ENCODE measurements at places on chromosomes 16 and 17. TPM values are rescaled to one million over a fixed set of nuclear protein-coding genes. Genes with fewer than 3 reads are reported as not detected.

- no peak for DNase-seq
Measured at GRCh38 chr16:50457423-50457822, 88.6 kb upstream of the BRD7 start.

DNA sequence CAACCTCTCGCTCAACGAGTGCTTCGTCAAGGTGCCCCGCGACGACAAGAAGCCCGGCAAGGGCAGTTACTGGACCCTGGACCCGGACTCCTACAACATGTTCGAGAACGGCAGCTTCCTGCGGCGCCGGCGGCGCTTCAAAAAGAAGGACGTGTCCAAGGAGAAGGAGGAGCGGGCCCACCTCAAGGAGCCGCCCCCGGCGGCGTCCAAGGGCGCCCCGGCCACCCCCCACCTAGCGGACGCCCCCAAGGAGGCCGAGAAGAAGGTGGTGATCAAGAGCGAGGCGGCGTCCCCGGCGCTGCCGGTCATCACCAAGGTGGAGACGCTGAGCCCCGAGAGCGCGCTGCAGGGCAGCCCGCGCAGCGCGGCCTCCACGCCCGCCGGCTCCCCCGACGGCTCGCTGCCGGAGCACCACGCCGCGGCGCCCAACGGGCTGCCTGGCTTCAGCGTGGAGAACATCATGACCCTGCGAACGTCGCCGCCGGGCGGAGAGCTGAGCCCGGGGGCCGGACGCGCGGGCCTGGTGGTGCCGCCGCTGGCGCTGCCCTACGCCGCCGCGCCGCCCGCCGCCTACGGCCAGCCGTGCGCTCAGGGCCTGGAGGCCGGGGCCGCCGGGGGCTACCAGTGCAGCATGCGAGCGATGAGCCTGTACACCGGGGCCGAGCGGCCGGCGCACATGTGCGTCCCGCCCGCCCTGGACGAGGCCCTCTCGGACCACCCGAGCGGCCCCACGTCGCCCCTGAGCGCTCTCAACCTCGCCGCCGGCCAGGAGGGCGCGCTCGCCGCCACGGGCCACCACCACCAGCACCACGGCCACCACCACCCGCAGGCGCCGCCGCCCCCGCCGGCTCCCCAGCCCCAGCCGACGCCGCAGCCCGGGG is 1.3 kb downstream of the FOXC2 start:
- DNase-seq: no peak

DNA sequence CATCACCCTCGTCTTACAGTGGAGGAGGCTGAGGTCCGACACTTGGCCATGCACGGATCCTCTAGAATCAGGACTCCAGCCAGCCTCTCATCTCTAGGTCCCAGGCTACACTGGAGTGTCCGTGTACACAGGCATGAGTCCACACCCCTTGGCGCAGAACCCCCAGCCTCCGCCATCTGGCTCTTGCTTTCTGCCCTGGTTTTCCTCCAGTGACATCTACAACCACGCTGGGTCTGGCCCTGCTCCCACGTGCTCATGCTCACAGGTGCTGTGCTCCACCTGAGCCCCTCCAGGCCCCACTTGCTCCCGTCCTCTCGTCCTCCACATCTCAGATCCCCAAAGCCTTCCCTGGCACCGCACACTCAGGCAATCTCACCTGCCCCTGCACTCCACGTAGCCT is 260.8 kb downstream of the ENGASE start:
- DNase-seq: no peak

- no peak for DNase-seq
Measured at GRCh38 chr16:11780991-11781680, 15.9 kb downstream of the ZC3H7A start.

DNA sequence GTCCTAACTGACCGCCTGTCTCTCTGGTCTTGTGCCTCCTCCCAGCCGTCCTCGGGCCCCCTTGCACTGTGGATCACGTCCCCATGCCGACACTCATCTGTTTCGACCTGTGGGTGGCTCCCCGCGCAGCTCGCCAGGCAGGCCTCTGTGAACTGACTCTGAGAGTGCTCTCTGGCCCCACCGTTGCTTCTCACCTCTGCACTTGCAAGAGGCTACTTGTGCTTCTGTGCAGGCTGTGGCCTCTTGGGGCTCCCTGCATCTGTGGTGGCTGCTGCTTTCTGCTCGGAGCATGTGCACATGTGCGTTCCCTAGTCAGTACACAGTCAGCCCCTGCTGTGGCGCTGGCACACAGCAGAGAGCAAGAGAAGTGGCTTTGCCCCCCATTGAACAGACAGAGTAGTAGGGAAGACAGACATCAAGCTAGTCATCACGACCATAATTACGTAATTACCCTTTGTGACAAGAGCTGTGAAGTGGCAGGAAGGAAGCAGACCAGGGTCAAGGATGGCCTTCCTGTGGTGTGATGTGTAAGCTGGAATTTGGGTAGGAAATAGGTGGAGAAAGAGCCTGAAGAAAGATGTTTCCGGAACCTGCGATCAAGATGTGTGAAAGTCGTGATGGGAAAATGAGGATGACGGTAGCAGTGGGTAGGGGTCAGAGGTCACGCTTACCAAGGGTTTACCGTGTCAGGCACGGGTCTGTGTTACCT is 256.0 kb upstream of the CACNG5 start:
- no peak for DNase-seq

GRCh38 chr17:72987166-72987565 is 105.3 kb downstream of the SLC39A11 start:
- no peak for DNase-seq

GRCh38 chr17:41863074-41863848 is 2.0 kb downstream of the KLHL11 start:
- no peak for DNase-seq

GRCh38 chr17:2174014-2174413 is 119.1 kb downstream of the HIC1 start:
- DNase-seq: no peak

- no peak for DNase-seq
Measured at GRCh38 chr16:73405851-73406250, 357.9 kb upstream of the ZFHX3 start.

GRCh38 chr17:59331929-59332748 is 684 bp downstream of the YPEL2 start:
- no peak for DNase-seq

GRCh38 chr16:55778757-55779156 is 54.1 kb downstream of the CES1 start:
- DNase-seq: no peak

- DNase-seq: no peak
Measured at GRCh38 chr16:25372716-25373115, 115.1 kb upstream of the ZKSCAN2 start.

- no peak for DNase-seq
Measured at GRCh38 chr16:67594956-67595355, 32.6 kb downstream of the CTCF start.

GRCh38 chr17:53707566-53707965 is 115.2 kb upstream of the KIF2B start:
- DNase-seq: no peak

GRCh38 chr16:22071331-22071910 is 20.9 kb upstream of the VWA3A start:
- no peak for DNase-seq

DNA sequence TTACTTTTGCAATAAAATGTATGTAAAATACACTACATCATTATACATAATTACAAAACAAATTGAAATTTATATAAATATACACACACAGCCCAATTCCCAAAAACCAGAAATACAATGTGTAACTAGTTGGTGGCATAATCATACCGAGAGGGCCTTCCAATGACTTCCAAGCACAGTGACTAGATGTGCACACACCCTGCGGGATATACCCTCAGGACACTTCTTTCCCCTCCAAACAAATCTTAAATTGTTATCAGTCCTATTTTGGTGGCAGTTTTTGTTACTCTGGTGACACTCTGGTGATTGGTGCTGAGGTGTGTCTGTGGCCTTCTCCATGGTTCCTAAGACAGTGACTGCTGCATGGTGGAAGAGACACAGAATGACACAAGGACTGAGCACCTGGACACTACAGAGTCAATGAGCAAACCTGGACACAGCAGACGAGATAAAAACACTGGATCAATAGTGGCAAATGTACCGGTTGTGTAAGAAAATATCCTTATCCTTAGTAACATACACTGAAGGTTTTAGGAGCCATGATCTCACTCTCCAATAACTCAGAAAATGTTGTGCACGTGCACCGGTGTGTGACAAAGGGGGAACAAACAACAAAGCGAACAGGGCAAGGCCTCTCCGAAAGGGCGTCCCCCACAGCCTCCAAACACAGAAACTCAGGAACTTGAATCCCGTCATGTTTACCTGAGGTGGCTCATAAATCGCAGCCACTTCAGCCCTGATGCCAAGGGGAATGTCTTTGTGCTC is 32.9 kb downstream of the NPLOC4 start:
- no peak for DNase-seq

The C16orf92 gene
- total RNA-seq: not detected

The C16orf86 gene
- total RNA-seq: 1.2 TPM

The NPIPA2 gene
- 0.69 TPM for total RNA-seq

The ADAMTS18 gene
- total RNA-seq: 6.7 TPM

The USP32 gene
- 63.7 TPM for total RNA-seq

The BCL6B gene
- 12.5 TPM for total RNA-seq

The CLEC18B gene
- total RNA-seq: not detected

The G6PC1 gene
- not detected for total RNA-seq

All from urinary bladder (tissue), 4 donors.